ENCODE measurements at places on chromosomes 13 and 19.

GRCh38 chr13:79937771-79938216, 403.1 kb downstream of the SPRY2 start:
- DNase-seq = no peak
- H3K36me3 ChIP-seq = no peaks in the 10 kb centered on the region
- H3K27ac ChIP-seq = no peak overlapping the region
- H3K4me1 ChIP-seq = no peaks in the 10 kb centered on the region

GRCh38 chr19:14250870-14251269, 44.9 kb upstream of the ADGRL1 start:
- DNase-seq = no peak
- no peaks in the 10 kb centered on the region for H3K4me1 ChIP-seq
- H3K36me3 ChIP-seq = no peaks in the 10 kb centered on the region

DNA sequence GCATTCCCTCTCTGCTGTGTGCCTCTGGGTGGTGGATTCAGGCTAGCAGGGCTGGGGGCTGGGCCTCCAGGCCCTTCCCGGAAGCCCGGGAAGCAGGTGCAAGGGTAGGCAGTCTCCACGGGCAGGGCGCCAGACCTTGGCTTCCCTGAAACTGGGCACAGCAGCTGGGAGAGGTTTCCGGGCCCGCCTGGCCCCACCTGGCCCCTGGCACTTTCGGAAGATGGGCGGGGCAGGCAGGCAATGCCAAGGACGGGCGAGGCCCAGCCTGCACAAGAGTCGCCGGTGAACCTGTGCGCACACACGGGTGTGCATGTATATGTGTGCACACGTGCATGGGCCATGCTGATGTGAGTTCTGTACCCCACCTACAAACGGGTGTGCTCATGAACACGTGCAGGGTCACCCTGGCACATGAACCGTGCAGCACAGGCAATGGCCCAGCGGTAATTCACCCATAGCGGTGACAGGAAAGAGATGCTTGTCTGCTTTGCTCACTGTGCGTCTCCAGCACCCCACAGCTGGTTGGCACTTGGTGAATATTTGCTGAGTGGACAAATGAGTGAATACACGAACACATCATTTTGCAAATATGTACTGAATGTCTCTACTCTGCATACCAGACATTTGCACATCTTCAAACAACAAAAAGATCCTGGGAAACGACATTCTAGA, 15.3 kb downstream of the GADD45B start:
- H3K4me3 ChIP-seq = no peak overlapping the region
- peak; percentile 69 for DNase-seq
- H3K27ac ChIP-seq = no peak overlapping the region
- no peaks in the 10 kb centered on the region for H3K36me3 ChIP-seq
- H3K4me1 ChIP-seq = peaks cover 57% of the 10 kb centered on the region
- H3K27me3 ChIP-seq = no peaks in the 10 kb centered on the region

DNA sequence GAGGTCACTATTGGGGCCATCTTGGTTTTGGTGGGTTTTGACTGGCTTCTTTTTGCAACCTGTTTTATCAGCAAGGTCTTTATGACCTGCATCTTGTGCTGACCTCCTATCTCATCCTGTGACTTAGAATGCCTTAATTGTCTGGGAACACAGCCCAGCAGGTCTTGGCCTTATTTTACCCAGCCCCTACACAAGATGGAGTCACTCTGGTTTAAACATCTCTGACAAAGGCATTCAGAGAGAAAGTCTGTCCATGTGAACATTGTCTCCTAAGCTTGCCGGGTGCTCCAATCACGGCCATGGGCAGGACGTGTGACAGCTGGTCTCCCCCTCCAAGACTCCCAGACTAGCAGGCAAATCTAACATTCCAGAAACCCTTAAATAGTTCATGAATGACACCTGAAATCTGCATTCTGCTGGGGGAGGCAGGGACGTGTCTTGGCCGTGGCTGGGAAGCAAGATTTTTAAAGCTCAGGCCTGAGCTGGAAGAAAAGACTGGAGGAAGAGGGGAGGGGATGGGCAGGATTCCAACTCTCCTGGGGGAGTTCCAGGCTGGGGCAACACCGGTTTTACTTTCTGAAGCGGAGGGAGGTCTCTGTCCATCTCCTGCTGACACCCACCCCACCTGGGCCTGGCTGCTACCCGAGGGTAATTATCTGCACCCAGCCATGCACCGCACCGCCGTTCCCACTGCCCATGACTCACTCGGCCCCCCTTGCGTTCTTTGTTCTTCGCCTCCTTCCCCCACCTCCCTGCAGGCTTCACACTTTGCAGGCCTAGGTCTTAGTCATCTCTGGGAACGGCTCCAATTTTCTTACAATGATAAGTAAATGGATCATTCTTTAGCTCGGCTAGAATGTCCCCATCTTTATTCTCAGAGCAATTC, 11.6 kb upstream of the OR1M1 start:
- no peak for DNase-seq
- H3K27ac ChIP-seq = no peak overlapping the region
- no peak overlapping the region for H3K4me3 ChIP-seq
- no peaks in the 10 kb centered on the region for H3K36me3 ChIP-seq

Data from B cell (primary cell).